ENCODE measurements at places on chromosomes 12 and 14.

- DNase-seq, result no peak
These were observed 154.3 kb downstream of the NTF3 start for GRCh38 chr12:5586201-5586600.

GRCh38 chr12:55025508-55025907 lies 5.7 kb downstream of the NEUROD4 start:
- DNase-seq, result no peak

DNA sequence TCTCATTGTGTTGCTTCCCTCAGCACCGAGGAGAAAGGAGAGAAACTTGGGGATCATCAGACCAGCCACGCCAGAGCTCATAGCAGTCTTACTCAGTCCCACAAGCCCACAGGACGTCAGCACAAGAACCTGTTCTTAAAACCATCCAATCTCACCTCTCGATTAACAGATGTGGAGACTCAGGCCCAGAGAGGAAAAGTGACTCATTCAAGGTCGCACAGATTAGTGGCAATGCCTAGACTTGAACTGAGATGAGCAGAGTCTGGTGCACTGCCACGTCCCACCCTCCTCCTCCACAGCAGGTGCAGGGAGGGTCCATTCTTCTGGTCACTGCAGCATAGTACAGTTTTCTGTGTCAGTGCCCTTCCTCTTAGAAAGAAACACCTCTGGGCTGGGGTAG lies 154.9 kb upstream of the PZP start:
- DNase-seq, result no peak

GRCh38 chr14:60002819-60003492 lies 83.0 kb downstream of the LRRC9 start:
- no peak for DNase-seq

DNA sequence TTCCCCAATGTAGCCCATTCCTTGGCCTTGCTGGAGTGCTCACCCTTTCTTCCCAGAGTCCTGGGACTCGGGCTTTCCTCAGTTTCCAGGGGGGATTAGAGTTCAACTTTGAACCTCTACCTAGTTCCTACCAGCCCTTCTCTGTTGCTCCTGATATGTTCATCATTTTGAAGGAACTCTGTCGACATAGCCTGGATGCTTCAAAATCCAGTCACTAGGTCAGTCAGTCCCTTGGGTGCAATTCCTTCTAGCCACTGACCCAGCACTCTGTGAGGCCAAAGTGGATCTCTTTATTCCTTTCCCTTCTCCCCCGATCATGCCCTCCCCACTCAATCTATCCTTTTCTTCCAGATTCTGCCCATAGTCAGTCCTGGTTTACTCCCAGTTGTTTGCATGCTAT lies 72.3 kb upstream of the TMCC3 start:
- DNase-seq, result no peak

- no peak for DNase-seq
These were observed 76.7 kb downstream of the NCOR2 start for GRCh38 chr12:124490584-124491305.

DNA sequence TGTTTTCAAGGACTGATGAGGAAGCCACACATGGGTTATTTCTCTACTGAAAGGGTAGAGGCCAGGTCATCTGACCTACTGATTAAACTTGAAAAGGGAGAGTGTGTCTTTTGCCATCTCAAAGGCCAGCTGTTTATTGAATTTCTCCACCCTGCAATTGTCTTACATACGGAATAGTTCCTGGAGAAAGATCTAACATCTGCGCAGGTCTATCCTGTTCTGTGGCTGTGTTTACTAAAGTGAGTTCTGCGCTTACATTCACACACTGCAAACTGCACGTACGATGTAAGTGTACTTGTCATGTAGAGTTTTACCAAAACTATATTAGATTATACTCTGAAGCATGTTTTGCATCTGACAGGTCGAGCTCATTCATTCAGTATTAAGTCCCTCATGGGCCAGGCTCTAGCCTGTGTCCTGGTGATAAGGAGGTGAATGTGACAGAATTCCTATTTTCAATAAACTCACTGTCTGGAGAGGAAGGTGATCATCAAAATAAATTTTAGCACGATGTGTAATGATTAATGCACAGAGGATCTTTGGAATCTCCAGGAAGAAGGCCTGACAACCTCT lies 96.6 kb downstream of the PRKCH start:
- no peak for DNase-seq

GRCh38 chr12:104792570-104792969 lies 165.5 kb downstream of the SLC41A2 start:
- DNase-seq, result no peak

DNA sequence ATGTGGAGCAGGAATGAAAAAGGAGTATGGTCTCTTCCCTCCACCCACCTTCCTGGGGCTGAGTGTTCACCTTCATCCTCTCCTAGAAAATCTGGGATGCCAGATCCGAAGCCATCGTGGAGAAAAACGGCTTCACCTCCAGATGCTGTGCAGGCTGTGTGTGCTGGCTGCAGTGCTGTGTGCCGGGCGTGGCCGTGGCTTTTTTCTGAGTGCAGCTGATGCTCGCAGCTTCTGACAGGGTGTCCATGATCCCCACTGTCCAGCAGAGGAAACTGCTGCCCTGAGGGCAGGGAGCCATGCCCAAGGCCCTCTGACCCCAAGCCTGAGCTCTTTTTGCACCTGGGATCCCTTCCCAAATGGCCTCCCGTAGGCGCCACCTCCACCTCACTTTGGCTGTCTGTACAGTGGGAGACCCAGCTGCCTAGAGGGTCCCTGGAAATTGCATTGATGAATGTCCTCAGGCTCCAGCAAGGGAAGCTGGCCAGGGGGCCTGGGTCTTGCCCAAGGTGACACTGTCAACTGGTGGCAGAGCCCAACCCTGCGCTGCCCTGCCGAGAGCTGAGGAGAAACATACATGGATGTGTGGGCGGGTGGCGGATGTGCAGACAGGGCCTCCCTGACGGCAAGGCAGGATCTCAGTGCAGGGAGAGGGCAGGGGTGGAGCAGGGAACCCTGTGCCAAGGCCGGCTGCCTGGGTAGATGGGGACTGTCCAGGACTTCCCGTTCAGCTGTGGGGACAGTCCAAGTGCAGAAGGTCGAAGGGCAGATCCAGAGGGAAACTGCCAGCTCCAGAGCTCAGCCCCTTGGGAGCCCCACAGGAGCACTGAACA lies 53.3 kb downstream of the BEGAIN start:
- DNase-seq, result no peak

- DNase-seq, result no peak
These were observed 138.6 kb upstream of the TRHDE start for GRCh38 chr12:72133497-72134055.

- no peak for DNase-seq
These were observed 11.0 kb upstream of the PEX5 start for GRCh38 chr12:7178481-7178880.

GRCh38 chr14:54085841-54086240 lies 129.2 kb upstream of the BMP4 start:
- DNase-seq, result no peak

- no peak for DNase-seq
These were observed 70.2 kb upstream of the SLC38A2 start for GRCh38 chr12:46442738-46443137.

GRCh38 chr12:39872425-39872824 lies 233.5 kb downstream of the SLC2A13 start:
- no peak for DNase-seq

DNA sequence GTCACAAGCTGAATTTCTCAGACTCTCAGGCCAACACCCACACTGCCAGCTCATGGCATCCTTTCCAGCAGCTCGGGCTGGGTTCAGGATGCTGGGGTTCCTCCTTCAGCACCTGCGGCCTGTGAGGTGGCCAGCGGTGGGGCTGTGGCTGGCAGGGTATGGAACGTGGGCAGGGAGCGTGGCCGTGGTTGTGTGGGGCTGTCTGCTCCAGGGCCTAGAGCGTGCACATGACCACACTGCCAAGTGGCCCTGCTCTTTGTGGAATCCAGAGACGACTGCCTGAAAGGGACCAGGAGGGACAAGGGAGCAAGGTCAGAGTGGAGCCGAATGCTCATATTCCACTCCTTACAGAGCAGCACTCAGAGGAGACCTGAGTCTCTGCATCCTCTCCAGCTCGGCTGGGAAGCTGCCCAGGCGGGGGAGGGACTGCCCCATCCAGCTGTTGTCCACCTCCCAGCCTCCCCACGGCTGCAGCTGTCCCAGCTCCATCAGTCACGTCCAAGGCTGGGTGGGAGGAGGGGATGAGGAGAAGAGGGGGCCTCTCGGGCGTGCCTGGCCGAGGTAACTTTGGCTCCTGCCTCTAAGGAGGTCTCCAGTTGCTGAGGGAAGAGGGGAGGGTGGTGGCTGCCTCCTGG lies 71.3 kb downstream of the TSPAN9 start:
- DNase-seq, result no peak

DNA sequence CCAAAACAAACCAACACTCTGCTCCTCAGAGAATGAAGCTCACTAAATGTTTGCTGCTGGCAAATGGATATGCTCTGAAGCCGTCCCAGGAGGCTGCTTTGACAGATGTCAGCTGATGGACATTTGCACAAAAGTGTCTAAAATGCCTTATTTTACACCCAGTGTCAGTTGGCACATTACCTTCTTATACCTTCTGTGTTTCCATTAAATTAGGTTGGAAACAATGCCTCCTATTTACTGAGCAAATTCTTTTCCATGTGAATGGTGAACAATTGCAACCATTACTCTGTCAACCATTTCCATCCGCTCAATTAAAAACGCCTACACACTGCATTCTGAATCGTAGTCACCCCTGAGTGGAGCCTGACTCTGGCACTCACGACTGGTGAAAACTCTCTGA lies 1679.9 kb upstream of the FLRT2 start:
- no peak for DNase-seq

- DNase-seq, result no peak
These were observed 30.5 kb downstream of the YLPM1 start for GRCh38 chr14:74793506-74794155.

DNA sequence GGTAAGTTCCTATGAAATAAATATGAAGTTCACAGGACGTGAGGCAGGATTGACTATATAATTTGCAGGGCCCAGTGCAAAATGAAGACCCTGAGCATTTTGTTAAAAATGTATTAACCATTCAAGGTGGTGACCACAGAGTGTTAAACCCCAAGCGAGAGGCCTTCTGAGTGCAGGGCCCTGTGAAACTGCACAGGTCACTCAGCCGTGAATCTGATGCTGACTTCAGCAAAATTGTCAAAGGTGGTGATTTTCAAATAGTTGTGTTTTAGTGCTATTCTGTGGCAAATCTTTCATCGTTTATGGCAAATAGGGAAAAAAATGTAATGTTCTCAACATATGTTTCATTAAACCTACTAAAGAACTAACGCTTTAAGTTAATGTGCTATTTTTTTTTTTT lies 334.0 kb upstream of the NAV3 start:
- no peak for DNase-seq

GRCh38 chr12:122293081-122293480 lies 26.8 kb upstream of the VPS33A start:
- no peak for DNase-seq

DNA sequence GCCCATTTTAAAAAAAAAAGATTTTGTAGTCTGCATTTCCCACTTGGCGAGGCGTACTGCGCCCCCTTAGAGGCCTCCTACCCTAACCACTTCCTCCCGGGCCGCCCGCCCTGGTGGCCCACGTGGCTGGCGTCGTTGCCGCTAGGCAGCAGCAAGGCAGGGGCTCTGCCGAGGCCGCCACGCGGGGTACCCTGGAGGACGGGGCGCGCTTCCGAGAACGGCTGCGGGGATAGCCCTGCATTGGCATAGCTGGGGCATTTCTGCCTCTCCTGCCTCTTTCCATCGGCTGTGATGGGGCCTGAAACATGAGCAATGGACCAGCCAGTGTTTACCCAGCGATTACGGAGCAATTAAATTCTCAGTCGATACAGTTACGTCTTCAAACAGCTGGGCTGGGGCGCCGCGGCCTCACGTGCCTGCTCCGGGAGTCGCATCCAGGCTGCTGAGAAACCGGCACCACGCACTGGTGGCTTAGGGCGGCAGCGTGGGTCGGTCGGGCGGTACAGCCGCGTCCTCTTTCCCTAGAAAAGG lies 38.0 kb downstream of the IQSEC3 start:
- DNase-seq, result no peak

GRCh38 chr12:110582276-110583136 lies 612 bp downstream of the PPTC7 start:
- DNase-seq, result peak; percentile 63

DNA sequence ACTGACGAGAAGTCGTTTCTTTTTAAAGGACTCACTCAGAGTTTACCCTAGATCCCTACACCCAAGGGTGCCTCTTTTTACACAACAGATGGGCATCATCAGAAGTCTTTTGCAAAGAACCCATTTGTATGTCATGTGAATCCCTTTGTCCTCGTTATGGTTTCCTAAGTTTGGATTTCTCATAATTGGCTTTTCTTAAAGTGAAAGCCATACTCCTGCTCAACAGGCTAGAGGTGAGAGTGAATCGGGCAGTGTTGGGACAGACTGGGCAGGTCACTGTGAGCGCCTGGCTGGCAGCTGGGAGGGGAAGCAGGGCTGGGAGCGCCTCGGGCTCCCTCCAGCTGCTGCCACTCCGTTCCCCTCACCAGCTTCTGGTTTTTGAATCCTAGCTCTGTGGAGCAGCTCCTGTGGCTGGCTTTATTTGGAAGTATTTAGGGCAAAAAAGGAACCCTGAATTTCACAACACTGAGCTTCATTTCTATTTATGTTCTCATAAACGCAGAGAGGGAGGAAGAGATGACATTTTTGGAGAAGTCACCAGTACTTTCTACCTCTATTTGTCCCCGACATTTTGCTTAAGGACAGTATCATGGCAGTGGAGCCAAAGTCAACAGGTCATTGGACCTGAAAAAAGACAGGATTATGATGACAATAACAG lies 63.8 kb upstream of the ACTN1 start:
- DNase-seq, result no peak

- DNase-seq, result no peak
These were observed 8.3 kb downstream of the TMX1 start for GRCh38 chr14:51248016-51248987.

DNA sequence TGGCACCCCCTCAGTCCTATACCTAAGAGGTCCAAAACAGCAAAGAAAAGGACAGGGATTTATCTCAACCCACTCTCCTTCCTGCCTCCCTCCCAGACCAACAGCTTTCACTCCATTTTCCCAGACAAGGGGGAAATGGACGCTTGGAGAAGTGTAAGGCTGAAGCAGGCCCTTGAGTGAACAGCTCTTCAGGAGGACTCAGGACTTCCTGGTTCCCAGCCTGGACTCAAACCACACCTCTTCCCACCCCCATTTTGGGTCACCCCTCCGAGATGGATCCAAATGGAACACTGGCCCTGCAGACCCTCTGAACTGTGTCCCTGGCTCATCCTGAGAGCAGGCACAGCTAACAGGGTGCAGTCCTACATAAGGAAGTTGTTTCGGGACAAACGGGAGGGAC lies 2.7 kb downstream of the KMT2D start:
- DNase-seq, result no peak
